ENCODE measurements at places on chromosomes 7 and 10.

DNA sequence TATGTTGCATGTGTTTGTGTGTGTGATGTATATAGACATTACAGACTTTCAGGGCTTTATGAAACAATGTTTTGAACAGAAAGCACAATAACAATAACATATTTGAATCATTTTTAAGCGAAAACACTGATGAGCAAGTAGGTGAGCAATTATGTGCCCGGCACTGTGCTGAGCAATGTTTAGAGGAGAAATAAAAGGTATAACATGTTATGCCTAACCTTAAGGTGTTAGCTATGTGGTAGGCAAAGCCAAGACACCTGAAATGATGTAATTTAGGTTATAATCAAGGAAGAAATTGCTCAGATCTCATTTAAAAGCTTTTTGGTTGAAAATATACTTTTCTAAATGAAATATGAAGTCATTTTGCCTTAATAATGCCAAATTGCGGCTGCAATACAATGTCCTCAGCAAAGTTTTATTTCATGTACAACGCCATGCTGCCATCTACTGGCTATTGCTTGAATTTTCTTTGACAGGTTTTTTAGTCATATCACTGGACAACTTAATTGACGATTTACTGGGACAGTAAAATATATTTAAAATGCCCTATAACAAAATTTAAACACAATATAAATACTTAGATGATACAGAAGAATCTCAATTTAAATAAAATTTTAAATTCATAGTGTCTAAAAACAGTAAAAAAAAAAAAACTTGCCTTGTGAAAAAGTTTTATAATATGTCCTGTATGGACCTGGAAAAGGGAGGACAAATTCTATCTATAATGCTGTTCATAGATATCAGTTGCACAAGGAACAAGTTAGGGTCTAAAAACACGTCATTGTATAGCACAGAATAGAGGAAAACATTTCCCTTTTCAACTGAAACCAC lies 131.1 kb upstream of the CDK1 start:
- peak; percentile 2 for DNase-seq

DNA sequence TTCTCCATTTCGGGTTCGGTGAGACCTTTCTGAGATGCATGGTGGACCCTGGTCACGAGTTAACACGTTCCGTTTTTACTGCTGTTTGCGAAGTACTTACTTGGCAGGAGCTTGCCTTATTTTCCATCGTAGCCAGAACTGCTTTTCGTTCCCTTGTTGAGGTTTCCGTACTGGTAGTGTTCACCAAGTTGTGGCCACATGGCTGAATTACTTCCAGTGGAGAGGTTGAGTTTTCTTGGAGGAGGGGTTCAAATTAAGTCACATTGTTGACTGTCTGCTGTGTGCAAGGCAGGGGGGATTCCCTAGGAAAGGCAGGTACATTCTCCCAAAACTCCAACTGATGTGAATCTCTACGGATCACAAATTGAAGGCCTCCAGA lies 4.0 kb downstream of the MXI1 start:
- DNase-seq: no peak

- DNase-seq: no peak
Observed at GRCh38 chr10:101397140-101397539, 43.2 kb downstream of the BTRC start.

DNA sequence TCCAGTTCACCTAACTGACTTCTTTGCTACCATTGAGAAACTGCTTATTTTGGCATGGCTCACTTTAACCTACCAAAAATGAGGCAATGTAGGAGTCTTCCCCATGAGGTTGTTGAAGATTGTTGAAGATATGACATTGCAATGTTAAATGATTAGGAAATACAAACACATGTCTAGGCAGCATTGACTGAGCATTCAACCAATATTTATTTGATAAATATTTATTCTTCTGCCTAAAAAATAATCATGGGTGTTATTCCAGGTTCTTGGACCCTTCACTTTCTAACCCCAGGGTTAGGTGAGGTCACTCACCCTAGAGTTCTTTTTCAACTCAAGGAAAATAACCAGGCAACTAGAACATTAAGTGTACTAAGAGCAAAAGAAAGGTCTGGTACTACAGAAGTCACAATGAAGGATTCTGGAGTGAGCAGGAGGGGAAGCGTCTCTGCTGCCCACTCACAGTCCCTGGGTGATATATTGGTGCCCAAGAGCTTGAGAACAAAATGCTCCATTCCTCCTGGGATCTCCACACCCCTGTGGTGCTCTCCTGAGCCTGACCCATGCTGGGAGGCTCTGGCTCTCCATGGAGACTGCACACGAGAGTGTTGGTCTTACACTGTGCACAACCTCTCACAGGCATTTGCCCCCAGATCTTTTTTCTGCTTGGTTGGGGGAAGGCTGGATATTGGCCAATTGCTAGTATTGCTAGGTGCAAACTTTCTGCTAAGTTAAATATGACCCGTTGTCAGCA lies 123.4 kb downstream of the SPAG6 start:
- DNase-seq: no peak

GRCh38 chr10:82980321-82980720 lies 1105.3 kb downstream of the NRG3 start:
- DNase-seq: no peak

- DNase-seq: no peak
Observed at GRCh38 chr10:104246976-104247375, 7.7 kb upstream of the GSTO1 start.

GRCh38 chr7:106053109-106053508 lies 59.0 kb downstream of the SYPL1 start:
- DNase-seq: no peak

DNA sequence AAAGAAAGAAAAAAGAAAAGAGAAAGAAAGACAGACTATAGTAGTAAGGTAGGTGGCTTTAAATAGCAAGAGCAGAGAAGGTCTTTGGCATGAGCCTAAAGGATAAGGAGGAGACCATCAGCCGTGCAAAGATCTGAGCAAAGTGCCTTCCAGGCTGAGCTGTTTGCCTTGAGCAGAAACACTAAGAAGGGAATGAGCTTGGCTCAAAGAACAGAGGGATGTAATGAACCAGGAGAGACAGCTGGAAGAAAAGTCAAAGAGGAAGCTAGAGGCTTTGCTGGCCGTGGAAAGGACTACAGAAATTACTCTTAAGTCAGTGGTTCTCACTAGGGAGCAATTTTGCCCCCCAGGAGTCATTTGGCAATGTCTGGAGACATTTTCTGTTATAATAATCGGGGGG lies 228.6 kb downstream of the FGFR2 start:
- DNase-seq: no peak

- DNase-seq: no peak
Observed at GRCh38 chr10:80421050-80421706, 12.8 kb downstream of the PRXL2A start.

GRCh38 chr7:8111282-8111960 lies 142.8 kb downstream of the GLCCI1 start:
- DNase-seq: no peak

DNA sequence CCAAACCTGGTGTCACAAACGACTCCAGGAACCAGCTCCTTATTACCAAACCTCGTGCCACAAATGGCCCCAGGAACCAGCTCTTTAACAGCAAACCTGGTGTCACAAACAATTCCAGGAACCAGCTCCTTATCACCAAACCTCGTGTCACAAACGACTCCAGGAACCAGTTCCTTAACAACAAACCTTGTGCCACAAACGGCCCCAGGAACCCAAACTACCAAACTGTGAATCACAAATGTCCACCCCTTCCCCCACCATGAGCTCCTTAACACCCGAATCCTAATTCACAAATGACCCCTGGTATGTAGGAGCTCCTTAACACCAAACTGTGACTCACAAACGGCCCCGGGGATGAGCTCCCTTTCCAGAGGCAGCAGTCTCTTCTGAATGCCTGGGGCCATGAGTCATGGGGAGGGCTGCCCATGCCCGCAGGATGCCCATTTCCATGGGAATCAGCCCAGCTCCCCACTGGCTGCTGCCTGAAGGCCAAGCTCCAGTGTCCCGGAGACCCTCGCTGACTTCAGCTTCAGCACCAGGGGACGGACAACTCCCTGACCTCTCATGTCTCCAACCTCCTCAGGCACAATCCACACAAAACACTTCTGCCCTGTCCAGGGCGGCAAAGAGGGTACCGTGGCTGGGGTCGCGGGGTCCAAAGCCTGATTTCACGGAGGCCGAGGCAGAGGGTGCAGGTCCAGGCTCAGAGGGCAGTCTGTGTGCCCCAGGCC lies 213.1 kb downstream of the ELFN1 start:
- no peak for DNase-seq

- DNase-seq: peak; percentile 83
Observed at GRCh38 chr7:106112118-106112971, at the start of gene SYPL1. Gene SYPL1, minus strand, starts transcription at chr7:106112312. Its CDS starts 104 bp downstream, at chr7:106112208.

DNA sequence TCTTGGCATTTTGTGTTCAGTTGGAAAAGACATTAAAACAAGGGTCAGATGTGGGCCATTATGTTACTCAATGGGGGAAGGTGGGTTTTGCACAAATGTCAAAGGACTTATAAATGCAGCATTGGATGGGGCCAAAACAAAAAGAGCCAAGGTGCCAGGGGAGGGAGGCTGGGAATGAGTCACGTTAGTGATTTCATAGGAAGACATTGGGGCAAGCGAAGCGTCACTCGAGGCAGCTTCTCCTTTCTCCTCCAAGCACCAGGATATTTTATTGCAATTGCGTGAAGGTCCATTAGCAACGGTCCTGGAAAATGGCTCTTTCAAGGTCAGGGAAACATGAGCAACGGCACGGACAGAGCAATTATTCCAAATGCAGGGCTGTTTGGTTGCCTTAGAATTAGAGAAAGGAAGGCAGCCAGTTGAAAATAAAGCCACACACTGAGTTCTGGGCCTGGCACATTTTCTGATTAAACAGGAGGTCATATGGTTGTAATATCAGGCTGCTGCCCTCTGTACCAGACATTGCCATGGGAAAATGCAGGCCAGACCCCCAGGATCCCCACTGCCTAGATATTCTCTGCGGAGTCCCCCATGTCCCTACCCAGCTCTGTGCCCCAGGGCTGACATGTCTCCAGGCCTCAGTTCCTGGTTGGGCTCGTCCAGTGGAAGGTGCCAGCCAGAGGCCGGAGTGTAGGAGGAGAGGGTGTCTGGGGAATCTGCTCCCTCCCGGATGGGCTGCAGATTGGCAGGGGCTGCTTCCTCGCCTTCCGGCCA lies 63.3 kb upstream of the NANOS1 start:
- DNase-seq: no peak

DNA sequence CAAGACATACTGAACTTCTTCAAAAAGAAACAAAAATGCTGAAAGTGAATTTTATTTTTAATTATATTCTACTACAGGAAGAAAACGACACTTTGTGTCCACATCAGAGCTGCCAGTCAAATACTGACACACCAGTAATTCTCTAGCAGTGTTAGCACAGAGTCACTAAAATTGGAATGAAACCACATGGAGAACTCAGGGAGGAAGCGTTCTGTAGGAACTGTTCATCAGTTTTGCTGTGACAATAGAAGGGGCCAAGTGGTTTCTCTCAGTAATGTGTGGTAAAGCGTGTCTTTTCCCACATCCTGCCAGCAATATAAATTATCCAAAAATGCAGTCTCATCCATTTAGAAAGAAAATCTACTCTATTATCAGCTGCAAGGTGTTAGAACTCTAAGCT lies 683.3 kb downstream of the GRM8 start:
- DNase-seq: peak; percentile 74

DNA sequence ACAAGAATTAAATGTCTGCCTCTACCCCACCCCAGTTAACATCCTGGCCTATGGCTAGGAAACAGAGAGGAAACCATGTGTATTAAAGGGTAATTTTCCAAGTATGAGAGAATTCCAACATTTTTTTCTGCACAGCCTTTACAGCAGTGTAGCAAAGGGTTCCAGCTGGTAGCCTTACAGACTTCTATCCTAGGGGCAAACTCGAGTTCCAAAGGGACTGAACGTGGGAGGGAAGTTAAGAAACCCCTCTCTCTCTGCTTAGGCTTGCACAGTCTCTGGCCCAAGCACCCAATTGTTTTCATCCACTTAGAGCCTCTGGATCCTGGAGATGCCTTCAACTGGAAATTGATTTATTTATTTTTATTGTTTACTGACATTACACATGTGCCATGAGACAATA lies 60.3 kb downstream of the SLC16A12 start:
- DNase-seq: no peak

- no peak for DNase-seq
Observed at GRCh38 chr10:98519841-98520240, 73.1 kb upstream of the HPS1 start.

- no peak for DNase-seq
Observed at GRCh38 chr7:110358028-110358427, 732.9 kb upstream of the LRRN3 start.

DNA sequence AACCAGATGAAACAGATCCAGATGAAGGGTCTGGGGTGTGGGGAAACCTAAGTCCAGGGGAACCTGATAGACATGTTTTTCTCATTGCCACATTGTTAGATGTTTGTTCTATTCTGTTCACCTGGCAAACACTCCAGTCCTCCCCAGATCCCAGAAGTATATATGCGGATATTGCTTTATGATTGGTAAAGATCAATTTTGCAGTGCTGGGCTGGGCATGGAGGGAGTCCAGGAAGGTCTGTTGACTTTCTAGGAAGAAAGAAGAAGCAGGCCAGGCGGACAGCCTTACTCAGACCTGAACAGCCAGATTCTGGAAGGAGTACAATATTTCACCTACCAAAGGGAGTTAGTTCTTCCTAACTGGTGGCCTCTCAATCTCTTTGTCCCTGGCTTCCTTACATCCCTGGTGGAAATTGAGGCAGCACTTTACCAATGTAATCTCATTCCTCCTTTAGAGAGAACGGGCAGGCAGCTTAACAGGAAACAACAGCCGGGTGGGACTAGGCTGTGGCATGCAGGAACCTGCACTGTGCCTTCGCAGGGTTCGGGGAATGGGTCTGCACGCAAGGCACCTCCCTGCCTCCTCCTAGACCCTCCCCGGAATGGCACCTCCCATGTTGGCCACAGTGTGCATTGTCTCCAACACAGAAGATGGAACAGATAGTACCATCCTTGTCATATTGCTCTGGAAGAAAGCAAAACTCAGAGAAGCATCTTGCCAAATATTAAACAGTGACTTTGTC lies 930 bp downstream of the GIMAP6 start:
- DNase-seq: no peak

DNA sequence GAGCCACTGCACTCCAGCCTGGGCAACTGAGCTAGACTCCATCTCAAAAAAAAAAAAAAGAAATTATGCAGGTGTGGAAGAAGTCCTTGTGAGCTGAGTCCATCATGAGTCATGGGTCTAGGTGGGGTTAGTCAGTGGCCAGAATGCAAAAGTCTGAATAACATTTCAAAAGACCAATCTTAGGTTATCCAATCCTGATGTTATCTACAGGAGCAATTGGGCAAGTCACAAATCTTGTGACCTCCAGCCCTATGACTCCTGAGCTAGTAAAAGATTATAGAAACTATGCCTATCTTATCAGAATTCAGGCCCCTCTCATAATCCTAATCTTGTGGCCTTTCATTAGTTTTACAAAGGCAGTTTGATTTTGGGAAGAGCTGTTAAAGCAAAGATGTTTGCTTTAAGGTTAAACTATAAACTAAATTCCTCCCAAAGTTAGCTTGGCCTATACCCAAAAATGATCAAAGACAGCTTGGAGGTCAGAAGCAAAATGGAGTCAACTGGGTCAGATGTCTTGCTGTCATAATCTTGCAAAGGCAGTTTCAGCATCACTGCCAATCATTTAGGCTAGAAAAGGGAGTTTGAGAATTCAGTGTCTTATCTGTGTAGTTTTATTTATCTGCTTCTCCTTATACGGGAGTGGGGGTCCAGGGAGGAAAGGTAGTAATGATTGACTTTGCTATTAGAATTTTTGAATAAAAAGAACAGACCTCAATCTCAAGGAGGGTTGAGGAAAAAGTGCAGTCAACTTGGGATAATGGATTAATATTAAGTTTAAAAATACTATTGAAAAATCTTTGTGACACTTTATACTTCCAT lies 71.2 kb upstream of the TRIM24 start:
- no peak for DNase-seq

GRCh38 chr10:24721229-24722106 lies 2.2 kb downstream of the ARHGAP21 start:
- no peak for DNase-seq

Measured in DMS79 treated with DMSO at 0.1 percent for 48 hours (cell line).